HTR-8/SVneo (cell line): ENCODE measurements at places on chromosomes 3 and 15.

GRCh38 chr15:35013370-35013769 is 25.3 kb upstream of the ZNF770 start:
- DNase-seq, result no peak

DNA sequence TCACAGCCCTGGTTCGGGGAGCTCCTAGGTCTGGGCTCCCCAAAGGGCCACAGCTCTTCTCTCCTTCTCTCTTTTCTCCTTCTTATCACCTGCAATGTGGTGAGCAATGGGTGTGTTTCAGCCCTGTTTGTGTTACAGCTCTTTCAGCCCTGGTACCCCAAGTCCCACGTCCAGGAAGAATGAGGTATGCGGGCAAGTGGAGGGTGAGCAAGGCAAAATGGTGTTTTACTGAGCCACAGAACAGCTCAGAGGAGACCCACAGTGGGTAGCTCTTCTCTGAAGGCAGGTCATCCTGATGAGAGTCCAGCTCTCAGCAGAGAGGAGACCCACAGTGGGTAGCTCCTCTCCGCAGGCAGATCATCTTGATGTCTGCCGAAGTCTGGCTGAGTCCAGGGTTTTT is 86.8 kb downstream of the BFSP2 start:
- no peak for DNase-seq

DNA sequence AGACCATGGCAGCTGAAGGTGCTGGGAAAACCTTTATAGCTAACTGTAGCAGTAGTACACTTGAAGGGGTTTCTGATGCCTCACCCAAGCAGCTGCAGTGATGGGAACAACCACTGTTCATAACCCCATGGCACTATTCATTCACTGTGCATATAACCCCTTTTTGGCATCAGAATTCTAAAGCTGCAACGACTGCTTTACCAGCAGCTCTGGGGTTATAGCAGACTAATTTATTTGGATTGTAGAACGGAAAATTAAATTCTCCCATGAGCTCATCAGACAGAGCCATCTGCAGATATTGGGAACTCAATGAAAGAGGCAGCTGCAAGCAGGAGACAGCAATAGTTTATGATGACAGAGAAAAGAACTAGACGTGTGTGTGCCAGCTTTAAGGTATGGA is 28.6 kb downstream of the TFDP2 start:
- no peak for DNase-seq

GRCh38 chr3:146152834-146153233 is 8.2 kb downstream of the PLOD2 start:
- no peak for DNase-seq

- DNase-seq, result no peak
These were observed 52.4 kb downstream of the SCN10A start for GRCh38 chr3:38763569-38763968.

- no peak for DNase-seq
These were observed 117.1 kb upstream of the LIPC start for GRCh38 chr15:58314593-58315216.

GRCh38 chr15:45205192-45205591 is 17.4 kb upstream of the SHF start:
- peak; percentile 48 for DNase-seq

- no peak for DNase-seq
These were observed 47.9 kb downstream of the OPA1 start for GRCh38 chr3:193640728-193641439.

GRCh38 chr15:84872009-84872910 is 12.2 kb upstream of the SLC28A1 start:
- DNase-seq, result no peak

DNA sequence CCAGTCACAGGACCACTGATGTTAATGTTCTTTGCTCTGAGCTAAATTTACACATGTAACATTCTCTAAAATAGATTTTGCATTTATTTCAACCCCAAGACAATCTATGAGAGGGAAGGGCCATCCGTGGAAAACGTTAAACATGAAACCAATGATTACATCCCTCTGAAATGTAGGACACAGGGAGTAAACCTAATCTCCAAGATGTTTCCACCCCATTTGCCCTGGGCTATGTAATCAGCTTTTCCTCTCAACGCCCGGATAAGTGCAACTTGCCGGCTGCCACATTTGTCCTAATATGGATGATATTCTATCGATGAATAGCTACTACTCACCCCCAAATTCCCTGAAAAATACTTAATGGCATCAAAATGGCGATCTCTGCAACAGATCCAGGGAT is 6.4 kb upstream of the FMN1 start:
- no peak for DNase-seq

DNA sequence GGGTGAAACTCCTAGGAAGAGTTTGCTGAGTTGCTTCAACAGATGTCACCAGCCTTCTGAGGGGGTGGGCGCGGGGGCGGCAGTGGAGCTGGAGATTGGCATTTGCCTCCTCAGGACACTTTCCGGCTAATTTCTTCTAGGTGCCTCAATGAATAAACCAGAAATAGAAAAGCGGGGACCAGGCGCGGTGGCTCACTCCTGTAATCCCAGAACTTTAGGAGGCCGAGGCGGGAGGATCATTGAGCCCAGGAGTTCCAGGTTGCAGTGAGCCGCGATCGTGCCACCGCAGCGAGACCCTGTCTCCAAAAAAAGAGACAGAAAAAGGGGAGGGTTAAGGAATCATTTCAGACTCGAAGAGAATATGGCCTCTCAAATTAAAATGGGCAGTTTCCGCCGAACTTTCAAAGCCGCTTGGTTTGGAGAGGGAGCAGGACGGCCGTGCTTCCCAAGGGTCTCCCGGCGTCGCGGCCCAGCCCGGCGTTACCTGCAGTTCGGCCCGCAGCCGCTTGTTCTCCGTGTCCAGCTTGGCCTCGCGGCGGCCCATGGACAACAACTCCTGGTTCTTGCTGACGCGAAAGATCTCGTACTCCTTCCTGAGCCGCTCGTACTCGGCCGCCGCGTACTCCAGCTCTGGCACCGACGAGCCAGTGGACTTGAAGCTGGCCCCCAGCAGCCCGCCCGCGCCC is 587 bp downstream of the NPHP3 start:
- peak; percentile 51 for DNase-seq

GRCh38 chr3:122919291-122919610 is 108.3 kb downstream of the SEMA5B start:
- no peak for DNase-seq

DNA sequence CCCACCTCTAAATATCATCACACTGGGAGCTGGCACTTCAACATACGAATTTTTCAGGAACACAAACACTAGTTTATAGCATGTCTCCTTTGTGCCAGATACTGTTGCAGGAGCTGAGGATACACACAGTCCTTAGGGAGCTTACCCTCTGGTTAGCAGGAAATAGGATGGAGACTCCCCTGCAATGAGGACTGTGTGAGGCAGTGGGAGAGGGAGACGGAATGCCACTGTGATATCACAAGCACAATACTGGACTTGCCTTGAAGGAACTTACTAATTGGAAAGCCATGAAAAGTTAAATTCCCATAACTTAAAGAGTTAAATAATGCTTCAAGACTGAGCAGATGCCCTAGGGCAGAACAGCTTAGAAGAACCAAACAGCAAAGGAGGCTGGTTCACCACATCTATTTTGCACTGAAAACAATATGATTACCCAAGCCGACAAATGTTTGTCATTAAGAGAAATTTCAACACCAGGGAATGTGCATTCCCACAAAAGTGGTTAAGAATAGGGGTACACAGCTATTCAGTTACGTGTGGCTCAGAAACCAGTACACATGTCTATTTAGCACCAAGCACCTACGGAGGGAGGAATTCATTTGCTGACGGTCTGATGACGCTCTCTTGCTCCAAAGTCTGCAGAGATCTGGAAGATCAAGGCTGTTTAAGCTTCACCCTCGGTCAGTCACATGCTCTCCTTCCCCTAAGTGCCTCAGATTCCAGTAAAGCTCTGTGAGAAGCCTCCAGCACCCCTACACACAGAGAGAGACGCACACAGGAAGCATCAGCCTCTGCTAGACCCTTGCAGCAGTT is 5.2 kb downstream of the TBC1D2B start:
- no peak for DNase-seq

DNA sequence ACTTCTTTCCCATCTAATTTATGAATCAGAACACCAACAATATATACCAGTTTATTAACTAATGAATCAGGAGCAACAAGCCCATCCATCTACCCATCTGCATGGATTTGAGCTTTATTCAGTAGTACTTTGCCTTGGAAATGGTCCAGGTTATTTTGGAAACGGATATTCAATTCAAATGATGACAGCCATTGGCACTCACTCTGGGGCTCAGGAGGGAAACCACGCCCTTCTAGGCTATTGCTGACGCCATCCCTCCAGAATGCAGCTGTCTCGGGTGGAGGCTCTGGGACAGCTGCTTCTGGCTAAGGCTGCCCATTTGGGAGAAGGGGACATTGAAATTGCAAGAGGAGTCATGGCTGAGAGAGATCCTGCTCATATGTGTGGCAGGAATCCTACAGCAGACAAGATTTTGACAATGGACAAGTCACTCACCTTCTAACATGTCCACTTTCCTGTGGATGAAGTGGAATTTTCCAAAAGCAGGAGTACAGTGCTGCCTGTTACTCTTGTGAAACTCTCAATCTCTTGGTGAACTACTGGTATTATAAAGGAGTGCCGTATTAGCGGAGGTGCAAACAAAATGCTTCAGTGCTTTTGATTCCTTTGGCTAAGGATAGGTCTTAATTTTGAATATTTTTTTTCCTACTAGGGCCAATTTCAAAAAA is 29.3 kb upstream of the TRAK1 start:
- peak; percentile 80 for DNase-seq

GRCh38 chr15:77025083-77025901 is 30.4 kb downstream of the PSTPIP1 start:
- DNase-seq, result no peak

GRCh38 chr3:116056280-116056679 is 389.0 kb downstream of the LSAMP start:
- DNase-seq, result no peak

DNA sequence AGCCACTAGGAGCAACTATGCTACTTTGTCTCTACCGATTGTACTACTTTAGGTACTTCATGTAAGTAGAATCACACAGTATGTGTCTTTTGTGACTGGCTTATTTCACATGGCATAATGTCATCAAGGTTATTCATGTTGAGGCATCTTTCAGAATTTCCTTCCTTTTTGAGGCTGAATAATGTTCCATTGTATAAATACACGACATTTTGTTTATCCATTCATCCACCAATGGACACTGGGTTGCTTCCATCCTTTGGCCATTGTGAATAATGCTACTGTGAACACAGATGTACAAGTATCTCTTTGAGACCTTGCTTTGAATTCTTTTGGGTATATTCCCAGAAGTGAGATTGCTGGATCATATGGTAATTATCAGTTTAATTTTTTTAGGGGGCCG is 29.2 kb downstream of the MYO5A start:
- DNase-seq, result no peak

GRCh38 chr15:44286814-44287452 is 1.6 kb upstream of the GOLM2 start:
- DNase-seq, result no peak

- DNase-seq, result no peak
These were observed 15.8 kb downstream of the SLC4A7 start for GRCh38 chr3:27468283-27468886.

DNA sequence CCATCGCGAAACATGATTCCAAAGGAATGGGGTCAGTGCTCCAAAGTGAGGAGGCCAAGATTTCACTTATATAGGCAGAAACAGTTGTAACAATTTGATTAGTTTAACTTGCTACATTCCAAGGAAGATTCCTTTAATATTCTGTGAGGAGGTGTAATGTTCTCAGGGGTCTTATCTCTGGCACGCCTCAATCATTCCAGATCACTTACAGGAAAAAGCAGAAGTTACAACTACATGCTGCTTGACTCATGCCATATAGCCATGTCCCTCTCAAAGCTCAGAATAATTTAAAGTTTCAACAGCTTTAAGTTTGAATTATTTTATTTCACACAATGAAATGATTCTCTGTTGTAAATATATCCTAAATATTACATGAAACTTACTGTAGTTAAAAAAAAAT is 3.5 kb upstream of the FYTTD1 start:
- DNase-seq, result no peak

DNA sequence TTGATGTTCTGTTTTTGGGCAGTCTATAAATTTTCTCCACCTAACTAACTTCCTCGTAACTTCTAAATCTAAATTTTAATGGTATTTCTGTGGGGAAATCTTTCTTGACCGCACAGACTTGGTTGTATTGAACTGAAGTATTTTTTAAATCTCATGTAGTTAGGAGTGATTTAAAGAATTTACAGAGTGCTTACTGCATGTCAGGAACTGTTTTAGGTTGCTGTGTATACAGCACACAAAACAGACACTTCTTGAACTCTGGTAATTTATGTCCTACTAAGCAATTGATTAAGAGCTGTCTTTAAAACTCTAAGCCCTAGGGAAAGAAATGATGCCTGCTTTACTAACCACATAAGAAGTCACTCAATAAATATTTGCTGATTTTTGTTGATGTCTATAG is 1350.2 kb downstream of the ZPLD1 start:
- DNase-seq, result no peak

DNA sequence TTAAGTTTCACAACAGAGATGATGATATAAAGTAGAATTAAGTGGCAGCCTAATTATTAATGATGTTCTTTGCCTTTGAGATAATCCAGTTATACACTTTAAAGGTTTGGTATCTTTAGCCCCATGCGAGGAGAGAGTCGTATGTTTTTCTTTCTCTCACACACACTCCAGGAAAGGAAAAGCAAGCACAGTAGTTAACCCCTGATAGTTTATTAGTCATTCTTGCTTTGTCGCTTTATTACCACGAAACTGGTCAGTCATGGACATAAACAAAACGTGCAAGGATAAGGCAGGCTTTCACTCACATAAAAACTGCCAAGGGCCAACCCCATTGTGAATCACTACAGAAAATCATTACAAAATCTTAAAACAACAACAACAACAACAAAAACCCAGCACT is 866.9 kb downstream of the FHIT start:
- no peak for DNase-seq

GRCh38 chr15:73254598-73254997 is 114.2 kb downstream of the HCN4 start:
- DNase-seq, result no peak

DNA sequence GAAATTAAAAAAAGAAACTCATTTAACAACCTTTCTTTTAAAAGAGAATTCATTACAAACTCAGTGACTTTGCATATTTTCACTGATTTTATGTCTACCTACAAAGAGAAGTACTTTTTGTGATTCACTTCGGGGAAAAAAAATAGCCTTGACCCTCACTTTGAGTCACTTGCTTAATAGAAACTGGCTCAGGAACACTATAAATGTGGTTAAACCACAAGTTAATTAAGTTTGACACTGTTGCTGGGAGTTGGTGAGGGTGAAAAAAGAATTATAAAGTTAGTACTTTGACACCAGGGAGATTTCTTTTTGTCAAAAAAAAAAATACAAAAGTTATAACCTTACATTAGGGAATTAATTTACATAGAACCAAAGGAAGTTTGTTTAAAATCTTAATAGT is 810.9 kb downstream of the NR2F2 start:
- DNase-seq, result no peak

GRCh38 chr3:152607179-152607578 is 227.8 kb upstream of the P2RY1 start:
- DNase-seq, result no peak

GRCh38 chr3:134453631-134454030 is 32.2 kb downstream of the ANAPC13 start:
- DNase-seq, result no peak
